ENCODE measurements at places on chromosomes 13 and 19.

DNA sequence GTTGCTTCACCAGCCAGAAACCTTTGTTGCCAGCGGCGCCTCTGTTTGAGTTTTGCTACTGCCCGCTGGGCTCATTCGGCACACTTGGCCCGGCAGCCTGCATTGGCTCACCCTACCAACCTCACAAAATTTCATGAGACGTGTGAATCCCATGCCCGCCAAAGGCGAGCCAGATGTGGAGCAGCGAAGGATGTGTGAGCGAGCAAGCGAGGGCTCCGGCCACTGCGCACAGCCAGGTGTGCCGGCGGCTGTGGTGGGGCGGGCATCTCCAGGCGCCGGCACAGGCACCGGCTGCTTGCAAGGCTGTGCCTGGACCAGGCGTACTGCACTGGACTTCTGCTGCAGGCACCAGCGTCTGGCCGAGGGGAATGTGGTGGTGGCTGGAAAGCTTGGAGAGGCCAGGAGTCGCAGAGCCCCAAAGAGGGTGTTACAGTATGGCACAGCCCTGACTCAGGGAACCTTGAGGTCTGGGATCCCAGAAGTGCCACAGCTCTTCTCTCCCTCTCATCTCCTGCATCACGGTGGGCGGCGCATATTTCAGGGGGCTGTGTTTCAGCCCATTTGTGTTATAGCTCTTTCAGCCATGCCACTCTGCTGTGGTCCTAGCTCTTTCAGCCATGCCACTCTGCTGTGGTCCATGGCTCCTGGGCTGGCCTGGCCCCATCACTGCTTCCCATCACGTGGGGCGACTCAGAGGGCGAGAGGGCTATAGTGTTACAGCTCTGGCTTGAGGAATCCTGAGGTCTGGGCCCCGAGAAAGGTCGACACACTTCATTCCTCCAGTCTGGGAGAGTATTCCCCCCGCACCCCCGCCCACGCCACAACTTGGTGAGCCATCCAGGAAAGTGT lies 592.0 kb upstream of the SLITRK5 start:
- no peak for DNase-seq

GRCh38 chr13:93169980-93170379 lies 56.6 kb upstream of the GPC6 start:
- DNase-seq: no peak

- no peak for DNase-seq
Observed at GRCh38 chr13:44211286-44211685, 162.3 kb upstream of the SERP2 start.

- no peak for DNase-seq
Observed at GRCh38 chr19:29724102-29724641, 9.1 kb upstream of the C19orf12 start.

DNA sequence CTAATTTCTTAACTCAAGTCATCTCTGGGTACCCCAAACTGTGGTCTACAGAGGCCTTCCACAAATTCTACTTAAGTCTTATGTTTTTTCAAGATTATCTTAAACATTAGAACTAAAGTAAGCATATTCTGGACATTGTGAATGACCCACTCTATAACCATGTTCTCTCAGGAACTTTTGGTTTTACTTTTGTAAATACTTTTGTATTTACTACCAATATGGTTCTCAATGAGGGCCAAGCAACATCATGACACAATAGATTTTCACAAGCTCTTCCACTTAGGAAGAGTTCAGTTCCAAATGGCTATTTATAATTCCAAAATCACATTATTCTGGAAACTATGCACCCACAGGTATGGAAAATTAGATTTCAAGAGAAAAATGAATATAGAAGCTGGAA lies 10.8 kb downstream of the DIAPH3 start:
- DNase-seq: no peak

- DNase-seq: no peak
Observed at GRCh38 chr13:44257796-44258195, 115.8 kb upstream of the SERP2 start.

DNA sequence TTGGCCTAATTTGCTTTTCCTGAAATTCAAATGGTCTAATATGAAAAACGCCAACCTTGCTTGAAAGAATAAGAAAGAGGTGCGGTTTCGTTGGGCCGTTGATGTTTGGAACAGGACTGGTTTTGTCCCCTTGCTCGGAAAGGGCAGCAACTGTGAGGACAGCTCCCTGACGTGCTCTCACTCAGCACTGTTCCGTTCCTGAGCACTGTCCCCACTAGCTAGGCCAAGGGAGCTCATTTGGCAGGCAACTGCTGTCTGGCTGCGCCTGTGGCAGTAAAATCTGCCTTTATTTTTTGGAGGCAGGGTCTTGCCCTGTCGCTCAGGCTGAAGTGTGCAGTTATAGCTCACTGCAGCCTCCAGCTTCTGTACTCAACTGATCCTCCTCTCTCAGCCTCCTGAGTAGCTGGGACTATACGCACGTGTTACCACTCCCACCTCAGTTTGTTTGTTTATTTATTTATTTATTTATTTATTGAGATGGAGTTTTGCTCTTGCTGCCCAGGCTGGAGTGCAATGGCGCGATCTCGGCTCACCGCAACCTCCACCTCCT lies 4.5 kb downstream of the LDLR start:
- DNase-seq: no peak

DNA sequence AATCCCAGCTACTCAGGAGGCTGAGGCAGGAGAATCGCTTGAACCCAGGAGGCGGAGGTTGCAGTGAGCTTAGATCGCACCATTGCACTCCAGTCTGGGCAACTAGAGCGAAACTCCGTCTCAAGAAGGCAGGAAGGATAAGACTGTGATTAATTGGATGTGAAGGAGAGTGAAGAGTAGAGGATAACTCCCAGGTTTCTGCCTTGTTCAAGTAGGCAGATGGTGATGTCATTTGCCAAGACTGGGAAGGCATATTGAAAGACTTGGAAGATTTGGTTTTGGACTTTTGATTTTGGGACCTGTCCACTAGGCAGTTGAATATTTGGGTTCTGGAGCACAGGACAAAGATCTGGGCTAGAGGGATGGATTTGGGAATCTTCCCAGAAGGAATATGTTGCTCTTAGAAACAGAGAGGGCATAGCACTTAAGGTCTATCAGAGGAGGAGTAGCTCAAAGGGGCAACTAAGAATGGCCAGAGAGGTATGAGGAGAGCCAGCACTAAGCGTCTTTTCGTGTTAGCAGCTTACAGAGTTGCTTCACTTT lies 20.0 kb downstream of the GARRE1 start:
- no peak for DNase-seq

GRCh38 chr13:99959540-99960230 lies 11.9 kb downstream of the ZIC5 start:
- DNase-seq: no peak

All from SIG-M5 (cell line).